HFF-Myc (cell line): ENCODE measurements at places on chromosomes 6 and 20.

GRCh38 chr20:51563486-51564332 lies 21.2 kb upstream of the NFATC2 start:
- peak; percentile 69 for DNase-seq

GRCh38 chr6:42449917-42450476 lies 1.7 kb downstream of the TRERF1 start:
- no peak for DNase-seq

DNA sequence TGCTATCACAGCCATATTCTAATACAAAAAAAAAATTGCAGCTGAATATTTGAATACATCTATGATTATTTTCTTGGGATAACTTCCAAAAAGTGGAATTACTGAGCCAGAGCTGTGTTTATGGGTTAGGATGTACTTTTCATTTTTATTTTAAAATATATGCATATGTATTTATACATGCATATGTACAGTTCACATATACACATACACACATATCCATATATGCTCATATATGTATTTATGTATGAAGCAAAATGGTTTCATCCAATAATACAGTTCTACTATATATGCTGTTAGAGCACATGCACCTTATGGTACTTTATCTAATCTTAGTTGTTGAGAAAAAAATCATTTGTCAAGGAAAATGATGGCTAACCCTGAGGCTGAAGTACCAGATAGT lies 54.9 kb downstream of the TSHZ2 start:
- DNase-seq: no peak

- no peak for DNase-seq
Measured at GRCh38 chr6:64786736-64787135, 920.3 kb downstream of the EYS start.

GRCh38 chr6:167550941-167551627 lies 226.2 kb downstream of the TTLL2 start:
- DNase-seq: no peak

GRCh38 chr20:19652591-19653026 lies 105.4 kb upstream of the RIN2 start:
- no peak for DNase-seq

- DNase-seq: no peak
Measured at GRCh38 chr6:31202259-31203166, 32.0 kb upstream of the POU5F1 start.

DNA sequence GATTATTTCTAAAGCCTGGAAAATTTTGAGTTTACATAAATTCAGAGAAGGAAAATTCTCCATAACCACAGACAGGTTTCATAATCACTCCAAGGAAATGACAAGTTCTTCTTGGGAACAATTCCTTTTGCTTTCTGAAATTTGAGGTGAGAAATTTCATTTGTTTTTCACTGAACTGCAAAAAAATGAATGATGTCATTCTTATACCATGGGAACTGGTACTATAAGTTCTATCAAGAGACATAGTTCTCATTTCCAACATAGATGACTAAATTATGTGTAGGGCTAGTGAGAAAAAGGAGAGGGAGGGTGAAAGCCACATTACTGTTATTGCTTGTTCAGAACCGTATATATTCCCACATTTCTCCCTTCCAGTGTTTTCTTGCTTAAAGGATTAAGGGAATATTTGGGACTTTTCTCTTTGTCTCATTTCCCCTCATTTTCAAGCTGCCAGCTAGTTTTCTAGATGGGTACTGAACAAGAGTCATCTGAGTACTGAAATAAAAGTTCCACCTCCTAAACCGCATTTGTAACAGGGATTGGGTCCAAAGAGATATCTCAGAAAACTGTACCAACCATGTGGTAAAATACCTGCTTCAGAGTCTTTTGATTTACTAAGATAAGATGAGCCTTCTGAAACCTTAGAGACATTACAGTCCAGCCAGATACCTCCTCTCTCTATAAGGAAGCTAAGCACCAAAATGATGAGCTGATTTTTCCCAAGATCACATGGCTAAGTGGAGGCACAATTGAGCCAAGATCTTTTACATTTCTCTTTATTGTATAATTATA lies 144.3 kb upstream of the PRDM1 start:
- no peak for DNase-seq

- DNase-seq: no peak
Measured at GRCh38 chr6:139657119-139657518, 282.7 kb upstream of the CITED2 start.

GRCh38 chr20:46688151-46689081 lies 828 bp downstream of the TP53RK start:
- DNase-seq: no peak

GRCh38 chr20:36150847-36151539 lies 3.5 kb upstream of the EPB41L1 start:
- DNase-seq: no peak

- no peak for DNase-seq
Measured at GRCh38 chr6:13859871-13860555, 45.7 kb upstream of the MCUR1 start.

DNA sequence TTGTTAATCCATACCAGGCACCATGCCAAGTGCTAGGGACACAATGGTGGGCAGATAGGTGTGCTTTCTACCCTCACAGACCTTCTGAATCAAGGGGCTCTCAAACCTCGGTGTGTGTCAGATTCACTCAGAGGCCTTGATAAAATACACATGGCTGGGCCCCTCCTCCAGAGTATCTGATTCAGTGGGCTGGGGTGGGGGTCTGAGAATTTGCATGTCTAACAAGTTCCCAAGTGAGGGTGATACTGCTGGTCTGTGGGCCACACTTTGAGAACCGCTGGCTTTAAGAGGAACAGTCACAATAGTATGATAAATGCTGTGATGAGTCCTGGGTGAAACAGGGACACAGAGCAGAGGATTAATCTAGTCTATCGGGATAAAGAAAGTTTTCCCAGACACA lies 35.8 kb upstream of the SIRT5 start:
- DNase-seq: no peak

- DNase-seq: no peak
Measured at GRCh38 chr20:21496452-21496851, 17.4 kb downstream of the NKX2-2 start.

DNA sequence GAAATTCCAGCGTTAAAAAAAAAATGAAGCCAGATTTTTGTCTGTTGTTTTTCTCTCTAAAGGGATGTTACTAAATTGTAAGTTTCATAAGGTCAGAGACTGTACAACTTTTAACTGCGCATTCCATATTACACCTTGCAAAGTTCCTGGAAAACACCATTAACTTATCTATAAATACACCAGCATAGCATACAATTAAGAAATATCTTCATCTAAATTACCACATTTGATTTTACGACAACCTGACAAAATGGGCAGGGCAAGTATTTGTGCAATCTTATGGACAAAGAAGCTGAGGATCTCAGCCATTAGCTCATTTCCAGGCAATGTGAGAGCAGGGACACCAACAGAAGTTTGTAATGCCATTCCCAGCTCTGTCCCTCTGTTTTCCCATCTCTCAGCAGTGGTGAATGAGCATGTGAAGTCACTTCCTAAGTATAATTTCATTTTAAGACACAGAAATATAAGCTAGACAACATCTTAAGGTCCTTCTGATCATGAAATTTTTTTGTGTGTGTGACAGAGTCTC lies 12.9 kb upstream of the GCM1 start:
- no peak for DNase-seq

- no peak for DNase-seq
Measured at GRCh38 chr20:63503524-63503923, 4.6 kb upstream of the EEF1A2 start.

DNA sequence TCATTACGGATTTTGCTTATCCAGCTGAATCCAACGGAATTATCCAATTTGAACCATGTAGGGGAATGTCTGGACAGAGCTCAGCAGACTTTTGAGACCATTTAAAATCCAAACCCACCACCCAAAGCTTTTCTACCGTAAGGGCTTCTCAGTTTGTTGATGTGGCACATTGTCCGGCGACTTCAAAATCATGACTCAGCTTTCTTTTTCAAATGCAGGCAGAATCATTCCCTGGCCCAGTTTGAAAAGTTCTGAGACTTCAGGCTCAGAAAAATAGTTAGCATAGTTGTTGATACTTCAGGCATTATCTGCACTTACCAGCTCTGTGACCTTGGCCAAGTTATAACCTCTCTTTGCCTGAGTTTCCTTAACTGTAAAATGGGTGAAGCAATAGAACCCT lies 182.2 kb downstream of the PTPRT start:
- no peak for DNase-seq

DNA sequence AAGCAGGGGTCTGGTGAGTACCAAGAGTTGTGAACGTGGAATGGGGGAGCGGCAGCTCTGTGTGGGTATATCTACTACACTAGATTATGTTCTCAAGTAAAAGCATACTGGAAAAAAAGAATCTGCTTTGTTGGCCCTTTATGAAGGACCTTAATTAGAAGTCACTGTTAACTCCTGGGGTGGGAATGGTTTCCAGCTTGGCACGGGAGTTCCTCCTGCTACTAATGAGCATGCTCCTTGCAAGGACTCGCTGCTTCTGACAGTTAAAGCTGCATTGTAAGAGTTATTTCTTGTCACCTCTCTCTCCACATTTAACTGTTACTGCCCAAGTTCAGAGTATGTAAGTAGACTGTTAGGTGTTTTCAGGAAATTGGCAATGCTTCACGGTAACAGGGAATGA lies 292.7 kb downstream of the ZFAND3 start:
- DNase-seq: no peak

DNA sequence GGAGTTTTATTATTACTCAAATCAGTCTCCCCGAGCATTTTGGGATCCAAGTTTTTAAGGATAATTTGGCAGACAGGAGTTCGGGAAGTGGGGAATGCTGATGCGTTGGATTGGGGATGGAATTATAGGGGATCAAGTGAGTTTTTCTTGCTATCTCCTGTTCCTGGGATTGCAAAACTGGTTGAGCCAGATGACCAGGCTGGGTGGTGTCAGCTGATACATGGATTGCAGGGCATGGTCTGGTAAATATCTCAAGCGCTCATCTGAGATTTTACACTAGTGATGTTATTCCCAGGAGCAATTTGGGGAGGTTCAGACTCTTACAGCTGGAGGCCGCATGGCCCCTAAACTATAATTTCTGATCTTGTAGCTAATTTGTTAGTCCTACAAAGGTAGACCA lies 54.7 kb downstream of the ENPP1 start:
- DNase-seq: no peak

DNA sequence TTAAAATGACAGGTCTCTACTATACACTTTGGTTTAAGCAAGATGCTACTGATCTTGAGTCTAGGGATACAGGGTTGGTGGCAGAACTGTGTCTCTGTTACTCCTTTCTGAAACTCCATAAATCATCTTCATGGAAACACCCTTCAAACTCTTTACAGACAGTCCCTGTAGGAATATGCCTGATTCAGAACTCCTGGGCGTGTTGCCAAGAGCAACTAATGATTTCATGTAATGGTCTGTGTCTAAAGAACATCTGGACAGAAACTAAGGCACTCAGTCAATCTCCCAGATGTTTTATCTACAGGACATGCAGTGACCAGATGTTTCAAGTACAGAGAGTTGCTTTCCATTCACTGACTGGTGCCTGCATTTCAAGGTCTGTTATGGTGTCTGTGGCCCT lies 464.4 kb upstream of the CHD6 start:
- peak; percentile 1 for DNase-seq

DNA sequence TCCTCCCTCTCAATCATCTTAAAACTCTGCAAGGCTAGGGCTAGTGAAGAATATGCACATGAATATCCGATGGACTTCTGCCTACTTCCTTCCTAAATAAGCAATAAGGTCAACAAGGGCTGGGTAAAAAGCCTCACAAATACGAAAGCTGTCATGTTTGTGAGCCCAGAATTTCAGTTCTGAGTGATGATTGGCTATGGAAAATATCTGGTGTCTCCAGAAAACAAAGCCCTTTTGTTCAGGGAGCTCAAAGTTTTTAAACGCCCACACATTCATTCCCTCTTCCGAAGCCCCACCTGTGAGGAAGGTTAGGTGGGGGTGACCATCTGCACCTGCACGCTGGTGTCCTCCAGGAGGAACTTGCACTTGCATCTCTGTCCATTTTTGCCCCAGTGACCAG lies 126.9 kb upstream of the ARMC2 start:
- no peak for DNase-seq

DNA sequence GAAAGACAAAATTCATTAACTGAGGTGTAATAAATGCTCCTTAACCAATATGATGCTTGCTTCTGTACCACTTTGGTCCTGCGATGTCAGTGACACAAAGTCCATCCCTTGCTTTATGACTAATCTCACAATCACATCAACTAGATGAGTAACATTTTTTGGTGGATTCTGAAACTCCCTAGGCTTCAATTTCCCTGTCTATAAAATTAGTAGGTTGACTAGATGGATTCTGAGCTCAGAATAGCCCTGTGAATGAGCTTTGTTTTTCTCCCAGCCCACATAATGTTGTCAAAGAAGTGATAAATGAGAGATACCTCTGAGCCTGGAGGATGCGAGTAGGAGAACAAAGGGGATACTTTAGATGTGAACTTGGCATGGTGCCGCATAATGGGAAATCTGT lies 9.1 kb downstream of the TXLNB start:
- no peak for DNase-seq

DNA sequence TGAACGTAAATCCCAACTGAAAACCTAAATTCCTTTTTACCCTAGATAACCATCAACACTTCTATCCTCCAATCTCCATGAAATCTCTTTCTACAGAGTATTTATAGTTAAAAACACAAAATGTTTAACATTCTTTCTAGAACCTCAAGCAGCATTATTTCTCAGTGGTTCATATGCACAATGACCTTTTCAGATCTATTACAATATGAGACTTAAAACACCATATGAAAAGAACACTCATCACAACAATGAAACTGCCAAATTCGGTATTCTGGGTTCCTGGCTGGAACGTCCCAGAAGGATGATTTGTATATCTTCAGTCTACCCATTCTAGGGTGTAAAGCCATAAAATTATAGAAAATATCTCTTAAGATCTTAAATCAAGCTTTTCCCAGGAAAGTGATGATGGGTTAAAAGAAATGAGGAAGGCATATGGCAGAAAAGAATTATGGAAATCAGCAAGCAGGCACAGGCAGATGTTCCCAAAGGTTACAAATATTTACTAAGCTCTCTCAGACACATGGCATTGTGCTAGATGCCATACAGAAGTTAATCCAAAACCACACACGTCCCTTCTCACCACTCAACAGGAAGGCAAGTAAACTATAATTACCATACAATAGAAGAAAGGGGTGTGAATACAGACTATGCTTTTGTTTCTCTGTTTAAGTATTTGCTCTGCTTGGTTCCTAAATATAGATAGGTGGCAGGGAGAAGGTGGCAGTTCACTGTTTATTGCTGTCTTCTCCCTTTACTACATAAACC lies 118.0 kb downstream of the CHD6 start:
- peak; percentile 15 for DNase-seq

- DNase-seq: no peak
Measured at GRCh38 chr20:58649288-58650180, 1.5 kb upstream of the STX16 start.
